ENCODE measurements at places on chromosomes 2 and 18. TPM values are rescaled to one million over a fixed set of nuclear protein-coding genes. Genes with fewer than 3 reads are reported as not detected.

DNA sequence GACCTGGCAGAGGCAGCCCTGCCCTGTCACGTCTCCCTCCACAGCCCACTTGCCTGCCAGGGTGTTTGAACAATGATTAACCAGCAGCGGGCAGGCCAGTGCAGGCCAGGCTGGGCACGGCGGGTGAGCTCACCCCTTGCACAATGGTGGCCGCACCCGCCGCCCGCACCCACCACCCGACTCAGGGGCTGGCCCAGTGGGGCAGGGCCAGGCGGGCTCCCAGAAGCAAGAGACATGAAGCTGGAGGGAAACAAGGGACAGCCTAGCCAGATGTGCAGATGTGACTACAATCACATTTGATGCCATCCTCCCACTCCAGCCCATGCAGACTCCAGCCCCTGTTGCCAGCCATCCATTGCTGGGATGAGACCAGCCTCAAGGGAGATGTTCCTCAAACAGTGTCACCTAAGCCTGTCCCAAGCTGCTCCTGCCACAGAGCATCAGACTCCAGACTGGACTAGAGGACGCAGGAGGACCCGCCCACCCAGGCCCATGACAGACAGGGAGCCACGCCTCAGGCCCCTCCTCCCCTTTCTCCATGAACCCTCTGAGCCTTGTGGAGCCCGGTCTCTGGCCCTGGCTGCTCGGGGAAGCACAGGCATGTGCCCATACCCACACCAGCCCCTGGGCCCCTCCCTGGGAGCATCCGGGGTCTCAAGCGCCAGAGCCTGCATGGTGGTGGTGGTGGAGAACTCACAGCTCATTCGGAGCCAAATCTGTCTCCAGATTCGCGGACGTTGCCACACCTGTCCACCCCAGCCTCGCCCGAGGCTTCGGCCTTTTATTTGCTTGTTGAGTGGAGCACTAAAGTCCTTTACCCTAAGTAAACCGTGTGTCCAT is 45.0 kb downstream of the SDC1 start:
- DNase-seq = peak; percentile 88

DNA sequence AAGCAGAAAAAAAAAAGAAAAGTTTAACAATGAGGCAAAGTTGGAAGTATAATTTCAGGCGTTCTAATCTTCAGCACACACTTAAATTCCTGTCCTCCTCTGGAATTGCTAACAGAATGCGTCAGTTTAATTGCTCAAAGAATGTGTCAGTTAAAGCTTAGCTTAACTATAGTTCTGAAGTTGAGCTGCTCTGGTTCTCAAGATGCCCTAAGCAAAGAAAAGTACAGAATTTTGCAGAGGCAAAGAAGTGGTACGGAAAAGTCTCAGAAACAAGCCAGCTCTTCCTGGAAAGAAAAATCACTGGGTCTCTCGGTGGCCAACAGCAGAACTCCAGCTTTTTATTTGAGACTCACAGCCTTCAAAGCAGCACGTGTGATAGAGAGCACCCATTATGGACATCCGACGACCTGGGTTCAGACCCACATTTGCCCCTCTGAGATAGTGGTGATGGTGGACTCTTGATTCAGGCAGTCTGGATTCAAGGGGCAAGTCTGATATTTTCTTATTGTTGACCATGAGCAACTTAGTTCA is 22.2 kb upstream of the MYO3B start:
- DNase-seq = no peak

- no peak for DNase-seq
Observed at GRCh38 chr2:42933824-42934254, 141.5 kb upstream of the HAAO start.

- no peak for DNase-seq
Observed at GRCh38 chr18:35818353-35818667, 154.2 kb upstream of the RMP24 start.

- peak; percentile 43 for DNase-seq
Observed at GRCh38 chr18:62486290-62486964, 36.4 kb upstream of the ZCCHC2 start.

GRCh38 chr2:26471289-26471688 is 6.6 kb downstream of the OTOF start:
- DNase-seq = no peak

DNA sequence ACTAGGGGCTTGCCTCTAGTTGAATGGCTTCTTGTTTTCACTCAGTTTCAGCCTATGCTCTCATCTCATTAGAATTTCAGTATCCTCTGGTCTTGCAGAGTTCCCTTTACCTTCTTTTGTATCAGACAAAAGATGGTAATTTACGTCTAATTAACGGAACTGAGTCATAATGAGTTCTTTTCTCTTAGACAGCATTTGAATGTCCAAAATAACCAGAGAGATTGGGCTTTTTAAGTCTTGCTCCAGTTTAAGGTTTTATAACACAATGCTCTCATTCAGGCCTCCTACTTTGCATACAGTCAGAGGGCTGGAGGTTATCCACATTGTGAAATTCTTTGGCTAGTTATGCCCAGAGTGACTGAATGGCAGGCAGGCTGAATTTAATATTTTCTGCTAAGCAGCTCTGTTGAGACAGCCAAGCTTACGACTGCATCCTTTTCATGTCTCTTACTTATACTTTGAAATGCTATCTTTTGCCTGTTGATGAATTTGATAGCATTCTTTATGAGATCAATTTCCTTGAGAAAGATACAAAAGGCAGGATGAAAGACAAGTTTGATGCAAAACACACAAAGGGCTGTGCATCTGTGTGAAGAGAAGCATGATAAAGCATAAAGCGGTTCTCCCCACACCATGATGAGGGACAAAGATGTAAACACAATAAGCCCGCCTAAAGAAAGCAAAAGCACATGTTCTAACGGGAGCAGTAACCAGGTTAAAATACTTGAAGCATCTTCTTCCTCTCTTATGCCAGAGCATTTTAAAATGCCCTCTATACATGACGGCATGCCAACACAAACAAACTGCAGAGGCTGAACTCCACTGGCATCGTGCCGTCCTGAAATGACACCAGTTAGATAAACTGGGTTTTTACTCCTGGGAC is 90.0 kb downstream of the CDH2 start:
- no peak for DNase-seq

- no peak for DNase-seq
Observed at GRCh38 chr2:3162442-3163077, 215.1 kb downstream of the EIPR1 start.

DNA sequence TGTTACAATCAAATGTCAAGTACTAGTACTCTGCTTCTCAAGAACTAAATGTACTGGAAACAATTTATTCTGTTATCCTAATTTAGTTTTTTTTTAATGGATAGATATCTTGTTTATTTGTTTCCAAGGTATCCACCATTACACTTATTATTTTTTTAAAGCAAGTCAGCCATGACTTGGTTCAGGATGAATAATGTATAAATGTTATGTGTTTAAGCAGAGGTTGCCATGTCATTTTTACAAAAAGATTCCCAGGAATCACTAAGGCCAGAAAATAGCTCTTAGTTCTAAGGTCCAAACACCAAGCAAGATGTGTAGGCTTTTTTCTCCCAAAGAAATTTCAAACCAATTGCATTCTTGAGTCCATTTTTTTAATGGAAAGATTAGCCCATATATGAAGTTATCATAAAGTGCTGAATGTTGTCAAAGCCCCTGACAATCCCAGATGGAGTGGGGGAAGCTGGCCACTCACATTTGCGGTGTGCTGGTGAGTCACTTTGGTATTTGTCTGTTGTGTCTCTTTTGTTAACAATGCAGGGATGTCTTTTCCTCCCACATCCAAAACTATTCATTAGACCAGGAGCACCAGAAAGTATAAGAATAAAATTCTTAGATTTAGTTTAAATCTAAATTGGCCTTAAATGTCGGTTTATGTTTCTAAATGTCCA is 158.9 kb downstream of the COL6A3 start:
- DNase-seq = no peak

B4GALT6 gene
- 6.0 TPM for total RNA-seq

UGT1A5 gene
- total RNA-seq = 3.7 TPM

MALL gene
- 368 TPM for total RNA-seq

RNF125 gene
- total RNA-seq = 12.0 TPM

CRYBA2 gene
- total RNA-seq = 6.9 TPM

All from left colon (tissue), 2 donors.